ENCODE measurements at places on chromosomes 1 and 21.
A peak's percentile ranks its signal among the peaks of the same experiment; 100 is the strongest.

DNA sequence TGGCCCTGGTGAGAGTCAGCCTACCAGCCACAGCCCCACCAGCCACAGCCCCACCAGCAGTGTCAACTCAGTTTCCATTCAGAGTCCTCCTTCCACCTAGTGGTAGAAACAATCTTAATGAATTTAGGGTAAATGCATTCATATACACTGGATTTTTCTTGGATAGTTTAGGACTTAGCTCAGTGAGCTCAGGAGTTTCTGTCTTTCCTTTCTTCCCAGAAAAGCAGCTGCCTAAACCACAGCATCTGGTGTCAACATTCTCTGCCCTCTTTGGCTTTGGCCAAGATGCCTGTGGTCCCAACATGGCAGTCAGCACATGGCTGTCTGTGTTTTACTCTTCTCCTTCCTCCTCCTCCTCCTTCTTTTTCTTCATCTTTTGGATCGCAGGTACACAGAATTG, 94.0 kb downstream of the CLIC6 start:
- no peak for DNase-seq

DNA sequence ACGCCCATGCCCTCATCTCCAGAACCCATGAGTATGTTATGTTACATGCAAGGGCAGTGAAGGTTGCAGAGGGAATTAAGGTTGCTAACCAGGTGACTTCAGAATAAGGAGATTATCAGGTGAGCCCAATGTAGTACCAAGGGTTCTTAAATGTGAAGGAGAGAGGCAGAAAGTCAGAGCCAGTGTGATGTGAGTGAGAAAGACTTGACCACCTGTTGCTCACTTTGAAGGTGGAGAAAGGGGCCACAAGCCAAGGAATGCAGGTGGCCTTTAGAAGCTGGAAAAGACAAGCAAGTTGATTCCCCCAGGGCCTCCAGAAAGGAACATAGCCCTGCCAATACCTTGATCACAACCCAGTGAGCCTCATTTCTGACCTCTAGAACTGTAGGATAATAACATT, 84.7 kb upstream of the CLDN14 start:
- DNase-seq = no peak

DNA sequence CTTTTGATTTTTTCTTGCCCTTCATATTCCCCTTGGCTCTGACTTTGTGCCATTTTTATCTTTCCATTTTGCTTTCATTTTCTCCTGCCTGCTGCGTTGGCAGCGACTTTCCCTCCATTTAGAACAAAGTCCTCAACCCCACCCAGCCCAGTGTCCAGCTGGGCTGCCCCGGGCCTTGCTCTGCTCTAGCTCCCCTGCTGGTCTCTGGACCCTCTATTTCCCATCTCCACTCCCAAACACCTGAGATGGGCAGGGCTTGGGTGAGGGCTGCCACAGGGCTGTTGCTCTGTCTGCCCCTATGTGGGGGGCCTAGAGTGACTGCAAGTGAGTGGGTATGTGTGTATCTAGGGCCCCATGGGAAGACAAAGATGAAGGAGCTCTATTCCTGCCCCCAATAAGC, 7.3 kb upstream of the ADAM15 start:
- DNase-seq = no peak

DNA sequence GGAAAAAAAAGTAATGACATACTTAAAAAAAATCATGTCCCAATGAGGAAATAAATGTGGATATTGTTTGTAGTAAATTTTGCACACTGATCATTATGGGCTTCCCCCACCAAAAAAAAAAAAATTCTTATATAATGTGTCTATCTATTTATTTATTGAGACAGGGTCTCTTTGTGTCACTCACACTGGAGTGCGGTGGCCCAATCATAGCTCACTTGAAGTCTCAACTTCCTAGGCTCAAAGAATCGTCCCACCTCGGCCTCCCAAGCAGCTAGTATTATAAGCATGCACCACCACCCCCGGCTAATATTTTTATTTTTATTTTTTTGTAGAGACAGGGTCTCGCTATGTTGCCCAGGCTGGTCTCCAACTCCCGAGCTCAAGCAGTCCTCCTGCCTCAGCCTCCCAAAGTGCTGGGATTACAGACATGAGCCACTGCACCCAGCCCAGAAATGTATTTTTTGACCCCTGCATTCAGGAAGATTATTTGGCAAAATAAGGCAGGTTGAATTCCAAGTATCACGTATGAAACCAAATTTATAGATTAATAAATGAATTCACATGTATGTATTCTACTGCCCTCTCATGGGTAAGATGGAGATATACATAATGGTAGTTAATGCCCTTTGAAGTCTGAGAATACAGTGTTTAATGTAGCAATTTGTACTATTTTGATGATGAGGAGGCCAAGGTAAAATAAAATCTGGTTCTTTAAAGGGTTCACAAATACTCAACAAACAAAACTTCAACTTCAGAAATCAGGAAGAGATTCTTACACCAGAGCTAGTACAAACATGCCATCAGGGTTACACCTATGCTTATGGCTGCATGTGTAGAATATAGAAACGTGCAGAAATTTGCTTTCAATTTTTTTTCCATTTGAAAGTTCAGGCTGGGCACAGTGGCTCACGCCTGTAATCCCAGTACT, 1.4 kb upstream of the DENND2C start:
- peak; percentile 6 for DNase-seq

DNA sequence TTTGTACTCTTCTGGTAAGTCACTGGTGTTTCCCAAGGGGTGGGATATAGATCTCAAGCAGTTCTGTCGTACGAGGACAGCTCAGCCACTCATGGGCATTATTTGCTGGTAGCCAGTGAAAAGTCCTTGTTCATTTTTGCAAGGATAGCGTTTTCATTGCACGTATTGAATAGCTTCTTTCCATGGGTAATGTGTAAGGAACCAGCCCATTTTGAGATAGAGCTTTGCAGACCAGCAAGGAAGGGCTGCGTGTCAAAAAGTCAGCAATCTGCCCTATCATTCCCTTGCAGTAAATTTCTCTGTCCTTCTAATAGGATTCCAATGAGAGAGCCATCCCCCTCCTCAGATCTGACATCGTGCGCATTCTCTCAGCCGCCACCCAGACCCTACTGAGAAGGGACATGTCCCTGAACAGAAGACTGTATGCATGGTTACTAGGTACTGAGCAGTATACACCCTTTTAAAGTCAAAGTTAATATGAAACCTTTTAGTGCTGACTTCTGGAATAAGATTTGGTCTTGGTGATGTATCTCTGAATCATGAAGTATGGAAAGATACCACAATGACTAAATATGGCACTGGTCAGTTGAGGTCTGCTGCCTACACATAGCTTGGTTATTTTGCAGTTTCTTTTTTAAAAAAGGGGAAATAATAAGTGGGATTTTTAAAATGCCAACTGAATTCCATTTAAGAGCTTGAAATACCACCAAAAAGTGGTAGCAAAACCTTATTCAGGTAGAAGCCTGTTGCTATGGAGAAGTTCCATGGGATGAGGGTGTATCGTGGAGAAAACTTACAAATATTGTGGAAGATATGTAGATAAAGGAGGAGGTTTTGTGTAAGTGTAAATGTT, 55.3 kb downstream of the DOP1B start:
- peak; percentile 68 for DNase-seq

- no peak for DNase-seq
Measured at GRCh38 chr1:119632103-119632490, 16.0 kb downstream of the ZNF697 start.

- DNase-seq = no peak
Measured at GRCh38 chr1:239805851-239806772, 285.6 kb upstream of the FMN2 start.

- peak; percentile 39 for DNase-seq
Measured at GRCh38 chr1:112251766-112252506, 144.1 kb upstream of the CTTNBP2NL start.

- DNase-seq = no peak
Measured at GRCh38 chr1:169326261-169326955, 41.2 kb downstream of the NME7 start.

GRCh38 chr1:155250246-155250632, 5.0 kb downstream of the ENTREP3 start:
- no peak for DNase-seq

DNA sequence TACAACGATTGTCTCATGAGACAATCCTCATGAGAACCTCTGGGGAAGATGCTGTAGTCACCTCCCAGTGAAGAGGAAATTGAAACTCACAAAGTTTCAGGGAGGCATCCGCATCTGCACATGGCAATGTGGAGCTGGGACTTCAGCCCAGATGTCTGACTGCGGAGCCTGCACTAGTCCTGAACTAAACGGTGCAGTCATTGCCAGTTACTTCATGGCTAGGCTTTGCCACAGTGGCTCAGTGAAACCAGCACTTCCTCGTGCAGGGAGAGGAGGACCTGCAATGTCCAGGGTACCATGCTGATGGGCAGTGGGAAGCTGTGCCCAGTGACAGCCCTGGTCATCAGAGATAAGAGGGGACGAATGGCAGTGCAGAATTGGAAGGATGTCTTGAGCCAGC, 40.7 kb upstream of the ETS2 start:
- no peak for DNase-seq

GRCh38 chr1:222079566-222079965, 337.7 kb upstream of the DUSP10 start:
- no peak for DNase-seq

- DNase-seq = no peak
Measured at GRCh38 chr1:209380420-209380819, 203.1 kb upstream of the CAMK1G start.

DNA sequence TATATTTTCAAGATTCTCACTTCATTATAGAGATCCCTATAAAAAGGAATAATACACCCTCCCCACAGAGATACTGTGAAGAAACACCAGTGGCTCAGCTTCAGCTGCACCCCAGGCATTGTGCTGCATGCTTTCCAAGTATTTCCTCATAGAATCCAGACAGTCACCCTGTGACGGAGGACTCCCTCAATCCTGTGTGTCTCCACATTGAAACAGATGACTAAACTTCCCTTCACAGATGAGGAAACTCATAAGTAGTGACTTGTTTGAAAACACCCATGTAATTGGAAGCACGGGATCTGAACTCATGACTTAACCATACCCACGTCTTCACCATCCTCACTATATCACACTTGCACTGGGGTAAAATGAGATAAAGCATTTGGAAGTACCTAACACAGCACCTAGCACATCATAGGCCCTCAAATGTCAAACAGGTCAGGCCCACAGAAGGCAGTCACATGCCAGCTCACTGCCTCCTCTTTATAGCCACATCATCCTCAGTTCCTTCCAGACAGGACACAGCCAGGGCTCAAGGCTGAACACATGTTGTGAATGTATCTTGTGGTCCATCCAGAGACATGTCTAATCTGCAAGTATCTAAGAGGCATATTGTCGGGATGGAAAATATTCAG, 55.2 kb downstream of the GPR161 start:
- no peak for DNase-seq

- DNase-seq = no peak
Measured at GRCh38 chr1:110554871-110555801, 36.2 kb upstream of the KCNA10 start.

GRCh38 chr1:181803421-181803820, 258.1 kb downstream of the ZNF648 start:
- no peak for DNase-seq

GRCh38 chr1:198245379-198245778, 88.6 kb downstream of the NEK7 start:
- DNase-seq = no peak

- DNase-seq = no peak
Measured at GRCh38 chr1:177729646-177730045, 240.2 kb downstream of the SEC16B start.

GRCh38 chr1:218467101-218468072, 122.3 kb downstream of the TGFB2 start:
- peak; percentile 38 for DNase-seq

DNA sequence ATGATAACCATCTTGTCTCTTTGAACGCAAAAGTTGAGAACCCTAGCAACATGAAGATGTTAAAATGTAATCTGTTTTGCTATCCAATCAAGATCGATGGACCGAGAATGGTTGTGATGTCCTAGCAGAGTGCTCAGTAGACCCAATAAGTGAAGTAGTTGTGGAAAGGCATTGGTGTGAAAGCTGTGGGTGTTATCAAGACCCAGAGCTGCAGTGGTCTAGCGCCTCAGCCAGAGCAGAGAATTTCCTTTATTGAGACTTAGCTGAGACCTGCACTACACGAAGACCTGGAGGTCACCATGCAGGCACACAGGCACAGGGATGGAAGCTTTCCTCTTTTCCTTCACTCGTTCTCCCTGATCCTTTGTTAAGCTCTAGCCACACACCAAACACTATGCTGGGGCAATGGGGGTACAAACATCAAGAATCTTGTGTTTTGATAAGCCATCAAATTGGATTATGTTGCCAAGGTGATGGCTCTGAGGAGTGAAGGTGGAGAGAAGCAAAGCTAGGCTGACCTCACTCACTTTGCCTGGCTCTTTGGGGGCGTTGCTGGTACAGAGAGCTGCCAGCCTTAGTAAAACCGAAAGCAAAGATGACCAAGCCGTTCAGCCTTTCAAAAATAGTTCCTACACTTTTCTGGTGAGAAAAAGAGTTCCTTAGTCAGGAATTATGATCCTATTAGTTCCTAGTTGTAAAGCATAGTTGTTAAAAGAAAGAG, 24.1 kb downstream of the METTL13 start:
- peak; percentile 26 for DNase-seq

DNA sequence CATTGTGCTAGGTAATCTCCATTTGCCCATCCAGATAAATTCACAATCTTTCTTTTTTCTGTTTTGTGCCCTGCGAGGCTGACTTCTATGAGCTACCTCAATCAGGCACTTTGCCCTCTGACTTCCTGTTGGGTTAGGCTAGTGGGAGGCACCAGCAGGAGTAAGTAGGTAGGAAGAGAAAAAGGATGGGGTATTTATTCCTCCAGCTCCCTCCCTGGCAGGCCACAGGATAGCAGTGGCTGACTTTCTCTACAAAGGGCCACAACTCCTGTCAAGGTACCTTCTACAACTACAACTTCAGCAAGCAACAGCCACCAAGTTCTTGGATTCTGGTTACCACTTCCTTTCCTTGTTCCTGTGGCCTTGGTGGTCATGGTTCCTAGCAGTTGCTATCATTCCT, 18.8 kb upstream of the GORAB start:
- DNase-seq = no peak

DNA sequence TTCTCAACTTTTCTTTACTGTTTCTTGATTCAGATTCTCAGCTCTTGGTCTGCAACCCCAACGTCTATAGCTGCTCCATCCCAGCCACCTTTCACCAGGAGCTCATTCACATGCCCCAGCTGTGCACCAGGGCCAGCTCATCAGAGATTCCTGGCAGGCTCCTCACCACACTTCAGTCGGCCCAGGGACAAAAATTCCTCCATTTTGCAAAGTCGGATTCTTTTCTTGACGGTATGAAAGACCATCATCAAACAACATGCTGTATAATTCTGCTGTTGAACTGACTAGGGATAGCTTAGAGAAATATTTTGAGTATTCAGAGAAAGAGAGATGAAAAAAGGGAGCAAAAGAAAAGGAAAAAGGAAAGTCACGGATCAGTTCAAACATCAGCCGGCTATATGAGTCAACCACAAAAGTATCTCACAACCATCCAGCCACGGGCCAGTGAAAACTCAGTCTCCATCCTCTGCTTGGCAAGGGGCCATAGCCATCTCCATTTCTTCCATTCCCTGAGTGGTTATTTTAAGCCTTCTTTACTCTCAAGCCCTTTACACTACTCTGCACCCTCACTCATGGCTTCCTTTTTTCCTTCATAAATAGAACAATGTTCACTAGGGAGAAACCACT, 14.1 kb downstream of the DNASE2B start:
- no peak for DNase-seq
